ENCODE measurements at places on chromosomes 2 and 18. TPM values are rescaled to one million over a fixed set of nuclear protein-coding genes. Genes with fewer than 3 reads are reported as not detected.

GRCh38 chr2:192886636-192887035, 691.9 kb upstream of the TMEFF2 start:
- DNase-seq, result no peak

- DNase-seq, result peak; percentile 62
Observed at GRCh38 chr2:101473591-101473910, 1.4 kb downstream of the RFX8 start.

Gene RUFY4
- 13.7 TPM for total RNA-seq

DNA sequence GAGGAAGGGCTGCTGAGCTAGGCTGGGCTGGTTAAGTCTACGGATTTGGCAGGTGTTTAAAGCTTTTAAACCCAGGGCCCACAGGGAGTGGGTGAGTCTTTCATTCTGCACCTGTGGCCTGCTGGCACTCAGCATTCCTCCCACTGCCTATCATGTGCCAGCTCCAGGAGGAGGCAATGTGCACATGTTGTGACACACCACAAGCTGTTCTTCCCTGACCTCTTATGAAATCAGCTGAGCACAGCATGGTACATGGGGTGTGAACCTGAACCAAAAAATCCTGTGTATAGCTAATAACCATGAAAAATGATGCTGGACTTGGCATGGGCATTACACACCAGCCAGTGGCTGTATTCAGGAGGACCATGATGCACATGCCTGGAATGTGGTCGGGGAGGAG, 297.9 kb upstream of the MMADHC start:
- DNase-seq, result no peak

Gene PRSS56
- total RNA-seq, result not detected

DNA sequence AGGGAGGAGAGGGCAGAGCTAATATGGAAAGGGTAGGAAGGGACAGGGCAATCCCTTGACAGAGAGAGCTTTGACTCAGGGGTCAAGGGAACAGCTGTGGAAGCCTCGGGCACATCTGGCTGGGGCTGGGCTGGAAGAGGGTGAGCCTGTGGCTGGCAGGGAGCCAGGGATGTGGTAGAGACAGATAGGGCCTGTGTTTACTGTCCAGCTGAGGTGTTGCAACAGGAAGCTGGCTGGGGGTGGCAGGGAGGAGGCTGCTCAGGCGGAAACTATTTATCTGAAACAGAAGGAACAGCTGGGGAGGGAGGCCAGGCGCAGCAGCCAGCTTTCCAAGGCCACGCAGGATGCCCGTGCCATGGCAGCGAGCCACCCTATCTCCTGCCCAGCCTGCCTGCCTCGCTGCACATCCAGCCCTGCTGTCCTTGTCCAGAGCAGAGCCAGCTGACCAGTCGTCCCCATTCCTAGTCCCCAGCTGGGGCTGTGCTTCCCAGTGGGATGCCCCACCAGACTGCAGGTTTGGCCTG, 264.7 kb downstream of the CYP26B1 start:
- peak; percentile 59 for DNase-seq

GRCh38 chr2:119671016-119671415, 8.0 kb upstream of the TMEM177 start:
- DNase-seq, result no peak

Gene RPL31
- 1,420 TPM for total RNA-seq

- DNase-seq, result peak; percentile 72
Observed at GRCh38 chr2:96528006-96528699, 8.4 kb upstream of the ARID5A start.

DNA sequence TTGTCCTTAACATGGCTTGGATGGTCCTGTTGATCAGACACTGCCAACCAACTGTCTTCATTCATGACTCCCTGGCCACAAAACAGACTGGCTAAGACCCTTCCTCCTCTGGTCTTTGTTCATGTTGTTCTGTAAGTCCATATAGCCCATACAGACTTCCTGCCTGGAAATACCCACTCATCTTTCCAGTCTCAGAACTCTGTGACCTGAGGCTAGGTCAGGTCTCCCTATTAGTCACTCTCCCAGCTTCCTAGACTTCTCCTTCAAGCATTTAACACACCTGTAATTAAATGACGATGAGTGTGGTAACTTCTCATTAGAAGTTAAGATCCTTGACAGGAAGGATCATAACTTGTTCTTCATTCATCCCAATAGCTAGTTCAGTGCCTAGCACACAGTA, 56.3 kb downstream of the CCDC93 start:
- no peak for DNase-seq

GRCh38 chr2:86234563-86235131, 35.4 kb downstream of the MRPL35 start:
- no peak for DNase-seq

DNA sequence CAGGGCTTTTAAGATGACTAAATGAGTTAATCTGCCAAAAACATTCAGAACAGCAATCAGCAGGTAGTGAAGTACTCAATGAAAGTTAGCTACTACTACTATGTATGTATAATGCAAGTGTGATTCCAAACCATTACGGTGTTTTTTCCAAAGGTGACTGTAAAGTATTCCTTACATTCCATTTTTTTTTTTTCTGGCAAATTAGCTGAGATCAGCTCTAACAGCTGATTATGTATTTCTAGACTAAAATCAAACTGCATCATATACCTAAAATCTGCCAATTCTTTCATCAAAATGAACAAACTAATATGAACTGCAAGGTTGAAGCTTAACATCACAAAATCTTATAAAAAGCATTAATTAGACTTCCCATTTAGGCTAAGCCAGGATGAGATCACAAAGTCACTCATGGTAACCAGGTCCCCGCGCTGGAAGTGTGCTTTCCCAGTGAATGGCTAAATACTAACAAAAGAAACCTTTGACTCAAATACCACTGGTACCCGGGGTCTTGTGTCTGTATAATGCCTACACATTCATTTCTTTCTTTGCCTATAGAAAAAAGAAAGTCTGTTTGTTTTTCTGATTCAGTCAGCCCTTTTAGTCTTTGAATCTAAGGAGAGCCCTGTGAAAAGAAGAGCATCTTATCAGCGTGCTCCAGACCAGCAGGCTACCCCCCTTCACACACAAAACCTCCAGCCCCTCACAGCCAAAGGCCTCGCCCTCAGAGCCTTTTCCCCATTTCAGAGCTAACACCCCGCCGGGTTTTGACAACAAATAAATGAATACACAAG, 88.3 kb downstream of the RBMS1 start:
- DNase-seq, result peak; percentile 42
